Progenitor cell of endocrine pancreas (in vitro differentiated cells): ENCODE measurements at places on chromosomes 7 and 10.

DNA sequence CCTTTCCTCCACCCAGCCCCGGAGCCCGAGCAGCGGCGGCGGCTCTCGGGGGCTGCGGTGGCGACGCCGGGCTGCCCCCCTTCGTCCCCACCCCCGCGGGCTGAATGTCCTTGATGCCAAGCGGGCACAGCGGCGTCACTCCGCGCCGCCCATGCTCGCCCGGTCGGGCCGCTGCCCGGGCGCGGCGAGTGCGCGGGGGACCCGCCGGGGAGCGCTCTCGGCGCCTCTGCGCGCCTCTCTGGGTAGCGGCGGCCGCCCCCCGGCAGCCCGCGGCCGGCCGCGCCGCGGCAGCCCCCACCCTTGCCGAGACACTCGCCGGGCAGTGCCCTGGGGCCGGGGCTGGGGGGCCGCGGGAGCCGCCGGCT lies 433 bp upstream of the PLXNA4 start:
- no peak for DNase-seq

DNA sequence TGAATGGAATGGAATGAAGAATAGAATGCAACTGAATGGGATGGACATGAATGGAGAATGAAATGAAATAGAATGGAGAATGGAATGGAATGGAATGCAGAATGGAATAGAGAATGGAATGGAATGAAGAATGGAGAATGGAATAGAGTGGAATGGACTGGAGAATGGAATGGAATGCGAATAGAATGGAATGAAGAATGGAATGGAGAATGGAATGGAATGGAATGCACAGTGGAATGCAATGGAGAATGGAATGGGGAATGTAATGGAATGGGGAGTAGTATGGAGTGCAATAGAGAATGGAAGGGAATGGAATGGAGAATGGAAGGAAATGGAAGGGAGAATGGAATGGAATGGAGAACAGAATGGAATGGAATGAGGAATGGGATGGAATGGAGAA lies 93.4 kb downstream of the NSUN6 start:
- no peak for DNase-seq

- no peak for DNase-seq
Observed at GRCh38 chr7:70068531-70068930, 470.3 kb downstream of the AUTS2 start.

DNA sequence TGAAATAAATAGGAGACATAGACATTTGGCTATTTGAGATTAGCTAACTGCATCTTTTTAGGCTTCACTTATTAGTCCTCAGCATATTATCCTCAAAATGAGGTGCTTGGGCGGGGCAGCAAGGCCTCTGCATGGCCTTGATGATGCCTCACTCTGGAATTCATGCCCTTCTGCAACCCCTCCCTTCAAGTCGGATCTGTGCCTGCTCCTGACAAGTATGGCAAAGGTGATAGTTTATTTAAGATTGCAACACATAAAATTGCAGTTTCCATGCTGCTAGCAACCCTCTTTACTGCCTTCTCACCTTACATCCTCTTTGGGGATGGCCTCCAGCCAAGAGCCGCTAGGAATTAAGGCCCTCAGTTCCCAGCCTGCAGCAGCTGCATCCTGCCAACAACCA lies 241.3 kb upstream of the ADARB2 start:
- no peak for DNase-seq

- no peak for DNase-seq
Observed at GRCh38 chr10:17523246-17523753, 68.9 kb upstream of the ST8SIA6 start.

DNA sequence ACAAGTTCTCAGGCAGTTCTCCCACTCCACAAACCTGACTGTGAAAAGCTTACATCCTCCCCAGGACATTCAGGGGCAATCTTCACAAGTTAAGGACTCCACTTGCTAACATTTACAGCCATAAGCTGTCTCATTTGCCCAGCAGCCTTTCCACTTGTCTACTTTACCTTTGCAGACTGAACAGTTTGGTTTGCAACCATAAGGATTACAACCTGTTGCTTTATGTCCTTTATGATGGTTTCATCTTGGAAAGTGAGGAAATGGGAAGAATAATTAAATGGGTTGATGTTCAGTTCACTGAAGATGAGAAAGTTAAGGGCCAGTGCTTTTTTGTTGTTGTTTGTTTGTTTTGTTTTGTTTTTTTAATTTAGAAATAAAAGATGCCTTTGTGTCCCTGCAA lies 92.4 kb downstream of the FAM204A start:
- no peak for DNase-seq

DNA sequence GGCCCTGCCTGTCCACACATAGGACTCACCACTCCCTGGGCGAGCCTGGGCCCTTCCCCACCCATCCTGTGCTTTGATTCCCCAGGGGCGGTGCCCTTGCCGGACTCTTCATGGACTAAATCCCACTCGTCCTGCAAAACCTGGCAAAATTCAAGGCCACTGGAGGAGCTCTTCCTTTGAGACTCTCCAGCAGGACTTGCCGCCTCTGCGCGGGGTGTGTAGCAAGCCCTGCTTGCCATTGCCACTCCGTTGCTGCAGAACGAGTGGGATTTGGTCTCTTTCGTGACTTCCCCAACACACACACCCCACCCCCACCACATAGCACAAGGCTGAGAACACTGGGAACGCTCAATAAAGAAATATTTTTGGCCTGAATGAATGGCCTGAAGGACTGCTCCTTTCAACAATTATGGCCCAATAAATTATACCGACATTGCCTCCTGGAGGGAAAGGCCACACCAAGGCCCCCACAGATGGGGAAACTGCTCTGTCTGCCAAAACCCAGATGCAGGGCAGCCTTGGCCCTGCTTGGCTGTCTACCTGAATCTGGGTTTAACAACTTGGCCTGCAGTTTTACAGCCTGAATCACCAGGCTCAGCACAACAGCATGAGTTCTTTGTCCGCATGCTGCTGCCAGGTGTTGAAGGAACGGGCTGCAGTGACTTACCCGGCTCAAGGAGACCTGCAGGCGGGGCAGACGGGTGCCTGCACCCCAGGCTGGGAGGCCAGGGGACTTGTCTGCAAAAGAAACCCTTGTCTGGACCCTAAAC lies 72.8 kb upstream of the KAT6B start:
- no peak for DNase-seq

DNA sequence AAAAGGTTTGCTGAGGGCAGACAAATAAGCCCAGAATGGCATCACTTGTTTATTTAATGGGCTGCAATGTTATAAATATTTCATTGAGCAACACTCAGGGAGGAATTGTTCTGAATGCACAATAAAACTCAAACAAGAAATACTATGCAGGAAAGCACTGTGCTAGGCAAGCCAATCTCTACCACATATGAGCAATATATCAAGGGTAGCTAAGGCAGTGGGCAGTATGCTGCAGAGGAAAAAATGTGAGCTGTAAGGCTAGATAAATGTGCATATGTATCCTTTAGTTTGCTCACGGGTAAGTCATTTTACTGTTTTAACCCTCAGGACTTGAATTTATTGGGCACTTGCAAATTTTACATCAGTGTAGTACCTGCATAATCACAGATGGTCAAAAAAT lies 349.6 kb downstream of the CDC14C start:
- no peak for DNase-seq
